ENCODE measurements at places on chromosomes 5 and 9.

DNA sequence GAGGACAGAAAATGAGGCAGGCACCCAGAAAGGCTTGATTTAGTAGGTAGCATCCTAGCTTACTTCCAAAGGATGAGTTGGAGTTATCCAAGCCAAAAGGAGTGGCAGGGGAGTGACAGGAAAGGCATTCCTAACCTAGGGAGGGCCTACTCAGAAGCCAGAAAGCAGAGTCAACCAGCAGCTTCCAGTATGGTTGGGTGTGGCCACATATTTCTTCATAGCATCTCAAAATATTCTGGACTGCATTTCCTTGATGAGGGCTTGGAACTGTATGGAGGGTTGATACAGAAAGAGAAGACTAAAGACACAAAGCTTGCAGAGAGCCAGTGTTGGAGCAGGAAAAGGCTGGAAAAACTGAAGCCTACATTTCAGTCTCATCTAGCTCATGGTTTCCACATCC is 656.8 kb upstream of the DMAC1 start:
- no peak for DNase-seq

GRCh38 chr5:64671678-64672077 is 18.6 kb upstream of the SHISAL2B start:
- no peak for DNase-seq

DNA sequence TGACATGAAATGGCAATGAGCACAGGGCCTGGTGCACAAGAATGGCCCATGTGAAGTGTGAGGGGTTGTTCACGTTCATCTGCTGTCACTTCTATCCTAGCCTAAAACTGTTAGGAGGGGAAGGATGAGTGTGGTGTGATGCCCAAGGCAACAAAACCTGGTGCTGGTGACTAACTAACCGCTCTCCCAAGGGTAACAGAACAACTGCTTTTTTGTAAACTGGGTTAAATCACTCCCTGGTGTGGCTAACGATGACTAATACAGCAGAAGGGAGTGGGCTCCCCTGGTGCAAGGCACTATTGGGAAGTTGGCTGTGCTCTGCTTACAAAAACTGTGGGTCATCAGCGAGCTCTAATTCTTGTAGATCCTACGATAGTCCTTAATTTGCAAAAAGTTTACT is 103.2 kb upstream of the VCAN start:
- no peak for DNase-seq

- no peak for DNase-seq
Measured at GRCh38 chr5:2047341-2047927, 164.7 kb upstream of the IRX4 start.

GRCh38 chr5:102955488-102955887 is 164.4 kb downstream of the GIN1 start:
- DNase-seq, result no peak

- no peak for DNase-seq
Measured at GRCh38 chr5:4053136-4053535, 457.5 kb downstream of the IRX1 start.

DNA sequence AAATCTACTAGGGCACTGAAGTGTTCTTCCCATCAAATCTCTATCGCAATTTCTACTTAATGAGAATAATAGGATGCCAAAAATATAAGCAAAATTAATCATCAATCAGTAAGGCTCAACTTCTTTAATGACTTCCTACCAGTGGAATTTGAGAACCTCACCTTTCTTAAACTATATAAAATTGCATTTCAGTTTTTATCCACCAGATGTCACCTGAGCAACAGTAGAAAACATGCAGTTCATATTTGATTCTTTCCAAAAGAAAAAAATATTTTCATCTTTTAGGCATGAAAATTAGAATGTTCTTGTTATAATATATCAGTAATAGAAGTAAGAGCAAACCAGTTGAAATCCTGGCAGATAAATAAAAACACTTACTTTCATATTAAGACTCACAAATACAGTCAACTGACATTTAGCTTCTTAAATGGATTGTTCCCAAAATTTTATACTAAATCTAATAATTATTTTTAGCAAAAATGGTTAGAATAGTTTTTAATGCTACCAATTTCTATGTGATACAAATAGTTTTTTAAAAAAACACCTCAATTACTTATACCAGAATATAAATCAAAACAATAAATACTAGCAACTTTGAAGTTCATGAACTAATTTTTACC is 13.4 kb upstream of the CCDC112 start:
- DNase-seq, result no peak

DNA sequence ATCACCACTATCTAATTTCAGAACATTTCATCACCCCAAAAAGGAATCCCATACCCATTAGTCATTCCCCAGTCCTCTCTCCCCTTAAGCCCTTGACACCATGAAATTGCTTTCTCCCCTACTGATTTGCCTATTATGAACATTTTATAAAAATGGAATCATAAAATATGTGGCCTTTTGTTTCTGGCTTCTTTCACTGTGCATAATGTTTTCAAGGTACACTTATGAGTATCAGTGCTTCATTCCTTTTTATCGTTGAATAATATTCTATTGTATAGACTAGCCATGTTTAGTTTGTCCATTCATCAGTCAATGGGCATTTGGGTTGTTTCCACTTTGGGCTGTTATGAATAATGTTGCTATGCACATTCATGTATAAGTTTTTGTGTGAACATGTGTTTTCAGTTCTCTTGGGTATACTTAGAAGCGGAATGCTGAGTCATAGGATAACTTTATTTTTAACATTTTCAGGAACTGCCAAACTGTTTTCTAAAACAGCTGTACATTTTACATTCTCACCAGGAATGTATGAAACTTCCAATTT is 40.4 kb upstream of the FGF1 start:
- DNase-seq, result no peak

- DNase-seq, result no peak
Measured at GRCh38 chr9:127866535-127866934, 10.9 kb downstream of the AK1 start.

GRCh38 chr5:127586811-127587210 is 62.1 kb upstream of the CTXN3 start:
- DNase-seq, result no peak

GRCh38 chr5:76294573-76294972 is 108.5 kb upstream of the IQGAP2 start:
- no peak for DNase-seq

DNA sequence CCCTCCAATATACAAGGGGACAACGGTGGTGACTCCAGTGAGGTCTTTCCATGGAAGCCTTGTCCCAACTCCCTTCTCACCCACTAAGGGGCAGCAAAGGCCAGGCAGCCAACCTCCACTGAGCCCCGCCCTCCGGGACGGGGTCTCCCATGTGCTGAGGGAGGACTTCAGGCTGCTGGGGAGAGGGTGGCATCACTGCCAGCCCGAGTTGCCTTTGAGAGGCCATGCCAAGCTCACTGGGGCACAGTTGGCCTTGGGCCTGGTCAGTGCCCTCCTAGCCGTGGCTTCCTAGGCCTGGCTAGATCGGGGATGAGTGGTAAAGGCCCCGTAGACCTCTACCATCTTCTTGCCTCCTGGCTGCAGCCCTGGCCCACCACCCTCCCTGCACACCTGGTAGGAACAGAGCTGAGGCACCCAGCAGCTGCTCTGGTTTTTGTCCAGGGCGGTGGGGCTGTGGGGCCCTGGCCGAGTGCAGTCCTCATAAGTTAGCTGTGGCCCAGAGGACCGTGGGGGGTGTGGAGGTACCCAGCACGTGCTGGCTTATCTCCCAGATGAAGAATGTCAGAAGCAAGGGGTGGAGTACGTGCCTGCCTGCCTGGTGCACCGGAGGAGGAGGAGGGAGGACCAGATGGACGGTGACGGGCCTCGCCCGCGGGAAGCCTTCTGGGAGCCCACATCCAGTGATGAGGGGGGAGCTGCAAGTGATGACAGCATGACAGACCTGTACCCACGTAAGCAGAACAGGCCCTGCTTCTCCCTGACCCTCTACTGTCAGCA is 3.2 kb downstream of the SURF2 start:
- no peak for DNase-seq

- no peak for DNase-seq
Measured at GRCh38 chr5:6235726-6236125, 142.6 kb downstream of the MED10 start.

DNA sequence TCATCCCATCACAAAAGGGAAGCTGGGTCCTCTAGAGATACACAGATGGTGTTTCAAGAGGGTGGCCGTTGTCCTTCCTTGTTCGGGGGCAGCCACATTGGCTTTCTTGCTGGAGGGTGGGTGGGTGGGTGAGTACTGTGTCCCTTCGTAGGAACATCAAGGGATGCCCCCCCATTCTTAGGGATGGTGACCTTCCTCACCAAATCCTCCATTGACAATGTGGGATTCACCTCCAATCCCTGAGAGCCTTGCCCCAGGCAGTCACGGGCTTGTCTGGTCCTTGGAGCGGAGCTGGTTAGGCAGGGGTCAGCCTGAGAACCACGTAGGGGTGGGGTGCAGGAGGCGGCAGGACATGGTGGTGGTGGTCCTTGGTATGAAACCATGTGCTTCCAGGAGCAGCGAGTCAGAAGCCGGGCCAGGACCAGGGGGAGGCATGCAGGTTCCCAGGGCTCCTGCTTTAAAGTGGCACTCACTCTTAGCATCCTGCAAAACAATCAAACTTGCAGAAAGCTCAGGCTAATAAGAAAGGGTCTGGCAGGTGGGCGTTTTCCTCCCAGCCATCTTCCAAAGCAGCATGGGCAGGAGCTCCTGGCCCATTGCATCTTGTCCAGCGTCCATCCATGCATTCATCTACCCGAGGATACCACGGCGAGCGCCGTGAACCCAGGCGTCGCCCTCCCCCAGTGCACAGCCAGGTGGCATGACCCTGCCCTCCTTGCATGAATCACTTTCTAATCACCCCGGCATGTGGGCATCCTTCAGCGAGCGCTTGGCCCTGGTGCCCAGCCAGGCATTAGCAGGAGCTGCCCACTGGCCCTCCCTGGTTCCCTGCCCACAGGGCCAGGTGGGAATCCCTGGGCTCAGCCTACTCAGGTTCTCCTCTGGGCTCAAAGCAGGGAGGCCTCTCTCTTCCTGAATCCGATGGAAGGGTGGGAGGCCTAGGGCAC is 76.4 kb downstream of the NTNG2 start:
- DNase-seq, result no peak

GRCh38 chr5:132662925-132663770 is 5.2 kb downstream of the IL13 start:
- no peak for DNase-seq

- DNase-seq, result no peak
Measured at GRCh38 chr5:146851133-146851532, 27.4 kb downstream of the PPP2R2B start.

DNA sequence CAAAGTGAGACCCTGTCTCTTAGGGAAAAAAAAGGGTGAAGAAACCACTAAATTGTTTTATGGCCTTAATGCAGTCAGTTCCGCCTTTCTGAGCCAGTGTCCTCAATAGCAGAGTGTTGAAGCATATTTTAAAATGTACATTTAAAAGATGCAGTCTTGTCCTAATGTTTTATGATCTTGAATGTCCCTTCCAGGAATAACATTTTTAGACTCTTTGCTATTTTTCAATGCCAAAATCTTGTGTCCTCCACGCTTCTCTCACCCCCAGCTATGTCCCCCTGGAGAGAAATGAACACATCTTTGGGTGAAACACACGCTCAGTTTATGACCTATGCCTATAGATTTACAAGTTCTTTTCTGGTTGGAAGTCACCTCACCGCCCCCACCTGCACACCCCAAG is 69.8 kb downstream of the CSNK1A1 start:
- no peak for DNase-seq

- no peak for DNase-seq
Measured at GRCh38 chr9:137145731-137146526, 7.0 kb downstream of the GRIN1 start.

DNA sequence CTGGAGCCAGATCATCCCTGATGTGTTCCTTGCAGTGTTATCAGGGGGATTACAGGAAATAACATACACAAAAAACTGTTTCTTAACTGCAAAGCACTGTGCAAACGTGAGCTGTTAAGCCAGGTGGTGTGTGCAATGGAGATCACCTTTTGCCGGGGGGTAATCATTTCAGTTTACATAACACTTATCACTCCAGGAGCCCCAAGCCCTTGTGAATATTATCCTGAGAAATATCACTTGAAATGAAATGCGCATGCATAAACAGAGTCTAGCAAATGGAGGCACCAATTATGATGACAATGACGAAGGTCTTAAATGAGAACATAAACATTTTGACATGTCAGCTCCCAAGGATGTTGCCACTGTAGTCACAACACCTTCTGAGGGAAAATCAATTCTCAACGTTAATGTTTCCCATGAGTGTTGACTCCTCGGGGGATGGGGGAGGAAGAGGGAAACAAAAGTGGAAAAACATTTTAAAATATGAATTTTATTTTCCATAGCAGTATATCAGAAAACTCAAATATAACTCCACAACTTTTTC is 54.5 kb upstream of the RAD23B start:
- peak; percentile 97 for DNase-seq

- DNase-seq, result no peak
Measured at GRCh38 chr9:82489201-82489821, 500.7 kb downstream of the SPATA31D1 start.

DNA sequence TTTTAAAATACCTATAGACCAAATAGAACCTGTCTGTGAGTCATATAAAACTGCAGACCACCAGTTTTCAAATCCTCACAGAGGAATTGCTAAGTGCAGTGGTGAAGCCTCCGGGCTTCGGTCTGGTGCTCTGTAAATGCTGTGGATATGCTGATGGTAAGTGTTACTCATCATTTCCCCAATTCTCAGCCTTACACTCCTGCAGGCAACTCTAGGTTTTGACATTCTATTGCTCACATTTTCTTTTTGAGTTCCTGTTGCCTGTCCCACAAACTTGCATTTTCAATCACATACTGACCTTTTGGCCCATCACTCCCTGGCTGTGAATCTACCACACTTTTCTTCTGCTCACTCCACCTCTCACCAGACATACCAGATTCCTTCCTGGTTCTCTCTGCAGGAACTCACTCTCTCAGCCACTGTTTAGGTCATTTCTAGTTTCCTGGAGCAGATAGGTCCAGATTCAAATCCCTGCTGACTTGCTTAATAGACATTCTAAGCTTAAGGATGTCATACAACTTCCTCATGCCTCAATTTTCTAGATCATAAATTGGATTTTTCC is 192.9 kb downstream of the RAB3C start:
- DNase-seq, result no peak

All from NCI-H748 treated with DMSO at 0.1 percent for 48 hours (cell line).